ENCODE measurements at places on chromosomes 2 and 18.

- no peak for DNase-seq
Observed at GRCh38 chr18:37408676-37409265, 156.8 kb downstream of the CELF4 start.

DNA sequence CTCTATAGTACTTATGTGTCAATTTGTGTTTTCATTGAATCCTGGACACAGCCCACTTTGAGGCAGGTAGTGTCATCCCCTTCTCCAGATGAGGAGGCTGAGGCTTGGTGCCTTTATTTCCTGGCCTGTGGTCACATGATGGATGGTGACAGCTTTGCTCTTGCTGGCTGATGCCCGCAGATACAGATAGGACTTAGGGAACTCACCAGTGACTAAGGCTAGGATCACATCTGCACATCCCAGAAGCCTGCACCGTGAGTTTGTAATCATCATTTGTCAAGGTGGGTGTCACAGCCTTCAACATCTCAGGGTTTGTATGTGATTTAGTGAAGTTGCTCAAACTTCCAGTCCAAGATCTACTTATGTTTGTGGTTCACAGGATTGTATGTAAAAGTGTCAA is 295.1 kb upstream of the RAB12 start:
- DNase-seq: no peak

GRCh38 chr2:233999182-233999581 is 51.3 kb upstream of the SPP2 start:
- DNase-seq: no peak

- no peak for DNase-seq
Observed at GRCh38 chr2:23452372-23452771, 67.4 kb downstream of the KLHL29 start.

DNA sequence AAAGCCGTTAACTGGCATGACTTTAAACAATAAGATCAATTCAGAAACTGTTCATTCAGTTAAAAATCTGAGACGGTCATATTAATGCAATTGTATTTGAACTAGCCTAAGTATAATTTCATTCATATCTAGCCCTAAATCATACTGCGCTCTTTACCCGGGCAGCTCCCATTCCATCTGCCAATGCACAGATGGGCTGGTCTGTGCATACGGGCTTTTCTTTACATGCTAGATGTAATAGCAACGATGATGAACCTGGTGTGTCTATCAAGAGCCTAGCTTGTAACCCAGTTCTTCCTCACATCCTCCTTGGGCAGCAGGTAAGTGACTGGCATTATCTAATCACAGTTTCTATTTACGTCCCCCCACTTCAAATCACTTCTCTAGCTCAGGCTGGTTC is 631.5 kb upstream of the KLHL29 start:
- no peak for DNase-seq

GRCh38 chr2:136653861-136654260 is 111.5 kb upstream of the THSD7B start:
- DNase-seq: no peak

- DNase-seq: peak; percentile 85
Observed at GRCh38 chr18:13136904-13137669, 81.5 kb upstream of the LDLRAD4 start.

GRCh38 chr2:215432759-215433594 is 2.9 kb downstream of the FN1 start:
- no peak for DNase-seq

- DNase-seq: no peak
Observed at GRCh38 chr18:56475250-56475649, 163.1 kb downstream of the TXNL1 start.

DNA sequence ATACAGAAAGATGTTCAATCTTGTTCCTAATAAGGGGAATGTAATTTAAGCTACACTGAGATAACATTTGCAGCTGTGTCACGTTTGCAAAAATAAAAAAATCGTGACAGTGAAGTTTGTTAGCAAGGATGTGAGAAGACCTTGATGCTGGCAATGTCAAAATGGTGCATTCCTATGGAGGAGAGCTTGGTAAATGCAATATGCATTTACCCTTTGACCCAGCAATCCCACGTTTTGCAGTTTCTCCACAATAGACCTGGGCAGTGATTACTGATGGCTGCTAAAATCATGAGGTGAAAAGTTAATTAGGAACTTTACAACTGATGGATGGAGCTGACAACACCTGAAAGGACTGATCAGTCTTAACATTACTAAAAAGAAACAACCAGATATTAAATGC is 43.1 kb downstream of the ZC3H6 start:
- no peak for DNase-seq

- DNase-seq: no peak
Observed at GRCh38 chr2:16952368-16952767, 286.7 kb upstream of the CYRIA start.

- DNase-seq: no peak
Observed at GRCh38 chr2:227653419-227653818, 13.2 kb upstream of the SCYGR5 start.

- no peak for DNase-seq
Observed at GRCh38 chr2:216987252-216987821, 127.5 kb upstream of the TNP1 start.

DNA sequence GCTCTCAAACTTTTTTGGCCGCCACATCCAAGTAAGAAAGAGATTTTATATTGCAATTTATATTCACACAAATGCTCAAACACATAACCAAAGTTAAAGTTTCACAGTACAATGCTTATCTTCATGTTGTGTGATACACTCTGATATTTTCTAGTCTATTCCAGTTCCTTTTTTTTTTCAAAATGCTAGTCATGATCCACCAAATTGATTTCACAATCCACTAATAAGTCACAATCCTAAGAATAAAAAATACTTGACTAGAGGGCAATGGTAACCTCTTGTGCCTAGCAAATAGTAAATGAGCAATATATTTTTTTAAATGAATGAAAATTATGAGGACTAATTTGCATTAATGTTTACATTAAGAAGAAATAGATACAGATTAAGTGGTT is 5.8 kb upstream of the PTPN4 start:
- DNase-seq: no peak

GRCh38 chr2:25632396-25632795 is 41.0 kb downstream of the DTNB start:
- no peak for DNase-seq

DNA sequence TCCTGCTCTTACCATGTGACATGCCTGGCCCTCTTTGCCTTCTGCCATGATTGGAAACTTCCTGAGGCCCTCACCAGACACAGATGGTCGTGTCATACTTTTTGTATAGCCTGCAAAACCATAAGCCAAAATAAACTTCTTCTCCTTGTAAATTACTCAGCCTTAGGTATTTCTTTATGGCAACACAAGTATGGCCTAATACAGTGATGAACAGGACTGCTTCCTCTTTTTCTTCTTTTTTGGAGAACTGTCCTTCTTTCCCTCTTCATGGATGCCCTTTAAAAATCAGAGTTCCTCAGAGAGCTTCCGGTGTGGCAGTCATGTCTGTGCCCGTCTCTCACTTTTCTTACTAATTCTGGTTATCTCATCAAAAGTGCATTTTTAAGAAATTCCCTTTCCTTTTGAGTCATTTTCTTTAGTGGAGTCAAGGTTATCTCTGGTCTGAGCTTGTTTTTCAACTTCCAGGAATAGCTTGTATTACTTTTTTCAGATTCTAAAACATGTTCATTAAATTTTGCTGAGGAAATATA is 9.2 kb upstream of the IL1A start:
- no peak for DNase-seq

GRCh38 chr18:48994044-48994651 is 43.4 kb upstream of the SMAD7 start:
- DNase-seq: no peak

DNA sequence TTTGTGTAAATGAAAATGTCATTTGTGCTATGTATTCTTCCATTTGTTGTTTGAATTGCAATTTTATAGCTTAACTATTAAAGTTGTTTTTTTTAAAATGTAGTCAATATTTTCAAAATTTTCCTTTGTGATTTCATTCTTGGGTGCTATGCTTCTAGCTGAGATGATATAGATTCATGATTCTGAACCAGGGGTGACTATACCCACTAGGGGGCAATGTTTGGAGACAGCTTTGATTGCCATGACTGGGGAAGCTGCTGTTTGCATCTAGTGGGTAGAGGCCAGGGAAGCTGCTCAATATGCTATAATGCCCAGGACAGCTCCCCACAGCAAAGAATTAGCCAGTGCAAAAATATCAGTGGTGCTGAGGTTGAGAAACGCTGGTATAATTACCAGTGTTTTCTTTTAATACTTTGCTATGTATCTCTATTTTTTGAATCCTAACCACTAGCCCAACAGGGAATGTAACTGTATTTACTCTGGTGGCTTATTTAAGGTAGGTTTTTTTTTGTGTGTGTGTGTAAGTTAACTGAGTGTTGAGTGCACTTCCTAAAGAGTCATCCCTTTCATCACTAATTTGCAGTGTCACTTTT is 99.7 kb downstream of the MEP1B start:
- DNase-seq: no peak

DNA sequence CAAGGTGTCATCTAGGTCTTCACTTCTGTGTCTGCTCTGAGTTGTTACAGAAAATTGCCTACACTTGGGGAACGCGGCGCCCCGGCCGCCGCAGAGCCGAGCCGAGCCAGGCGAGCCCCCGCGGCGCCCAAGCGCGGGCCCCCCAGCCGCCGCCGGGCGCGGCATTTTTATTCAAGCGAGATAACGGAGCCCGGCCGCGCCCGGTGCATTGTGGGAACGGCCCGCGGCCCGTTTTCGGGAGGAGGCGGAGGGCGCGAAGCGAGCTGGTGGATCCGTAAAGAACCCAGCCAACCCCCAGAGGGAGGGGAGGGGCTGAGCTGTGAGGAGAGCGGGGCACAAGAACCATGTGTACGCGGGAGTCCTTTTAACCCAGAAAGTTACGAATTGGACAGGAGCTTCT is 191.8 kb downstream of the FTCDNL1 start:
- peak; percentile 20 for DNase-seq

DNA sequence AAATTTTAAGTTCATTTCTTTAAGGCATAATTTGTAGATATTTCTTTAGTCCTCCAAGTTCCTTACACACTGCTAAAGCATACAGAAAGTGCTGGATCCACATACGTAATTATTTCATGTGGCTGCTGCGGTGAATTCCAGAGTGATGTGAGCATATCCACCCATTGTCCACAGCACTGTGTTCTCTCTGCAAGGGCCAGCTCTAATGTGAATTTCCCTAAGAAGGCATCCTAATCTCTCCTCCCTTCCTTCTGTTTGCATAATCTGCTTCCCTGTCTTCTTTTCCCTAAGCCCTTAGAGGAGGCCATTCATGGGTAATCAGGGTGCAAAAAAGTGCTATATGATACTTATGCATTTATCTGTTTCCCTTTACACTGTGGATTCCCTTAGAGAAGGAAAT is 57.2 kb downstream of the COBLL1 start:
- DNase-seq: no peak

DNA sequence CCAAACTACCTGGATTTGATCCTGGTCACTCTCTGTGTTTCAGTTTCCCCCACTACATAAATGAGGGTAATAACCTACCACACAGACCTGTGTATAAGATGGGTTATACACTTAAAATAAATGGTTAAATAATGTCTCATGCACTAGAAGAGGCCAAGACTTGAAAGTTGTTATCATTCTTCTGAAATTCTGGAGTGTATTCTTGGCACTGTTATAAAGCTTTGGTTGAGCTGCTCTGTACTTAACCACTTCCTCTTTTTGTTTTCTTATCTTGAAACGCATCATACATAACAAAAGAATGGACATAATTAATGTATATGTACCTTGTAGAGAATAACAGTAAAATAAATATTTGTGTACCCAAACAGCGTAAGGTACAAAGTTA is 281.0 kb downstream of the AFF3 start:
- no peak for DNase-seq

GRCh38 chr2:211141646-211142045 is 585.2 kb downstream of the CPS1 start:
- no peak for DNase-seq

- DNase-seq: no peak
Observed at GRCh38 chr2:26917135-26917836, 53.2 kb upstream of the MAPRE3 start.

DNA sequence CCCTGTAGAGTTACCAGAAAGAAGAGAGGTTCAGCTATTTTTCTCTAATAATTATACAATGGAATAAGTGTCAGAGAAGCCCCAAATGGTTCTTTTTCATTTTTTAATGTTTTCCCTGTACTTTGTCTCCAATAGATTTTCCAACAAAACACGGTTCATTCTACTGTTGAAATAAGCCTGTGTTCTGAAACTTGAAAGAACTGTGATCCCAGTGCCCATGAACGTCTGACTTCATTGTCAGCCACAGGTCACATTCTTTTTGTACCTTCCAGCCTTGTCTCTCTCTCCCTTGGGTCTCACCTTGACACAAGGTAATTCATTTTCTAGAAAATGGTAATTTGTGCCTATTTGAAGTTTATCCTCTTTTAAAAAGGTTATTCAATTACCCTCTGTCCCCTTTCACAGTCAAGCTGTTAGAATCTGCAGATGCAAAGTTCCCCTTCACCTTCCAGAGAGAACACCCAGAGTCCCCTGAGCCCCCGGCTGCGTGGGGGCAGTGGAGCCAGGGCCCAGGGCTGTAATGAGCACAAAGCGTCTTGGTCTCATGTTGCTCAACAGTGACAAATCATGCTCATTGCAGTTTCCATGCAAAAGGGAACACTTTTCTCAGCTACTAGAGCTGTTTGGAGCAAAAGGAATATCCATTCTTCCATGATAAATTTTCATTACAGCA is 115.2 kb downstream of the SPHKAP start:
- DNase-seq: no peak

DNA sequence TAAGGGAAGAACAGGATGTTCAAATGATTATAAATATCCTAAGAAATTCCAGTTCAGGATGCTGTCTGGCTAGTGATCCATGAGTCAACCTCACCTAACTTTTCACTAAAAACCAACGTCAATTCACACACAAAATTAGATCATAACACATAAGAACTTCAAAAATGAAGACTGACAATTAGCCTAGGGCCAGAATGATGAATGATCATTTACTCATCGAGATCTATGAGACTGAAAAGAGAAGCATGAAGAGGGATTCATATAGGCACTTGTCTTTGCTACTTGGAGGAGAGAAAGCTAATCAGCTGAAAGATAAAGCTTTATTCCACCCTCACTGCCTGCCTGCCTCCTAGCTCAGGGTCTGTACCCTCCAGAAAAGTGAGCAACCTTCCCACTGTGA is 29.8 kb downstream of the ADD2 start:
- DNase-seq: no peak

GRCh38 chr2:201406077-201406662 is 45.1 kb downstream of the TRAK2 start:
- no peak for DNase-seq

- no peak for DNase-seq
Observed at GRCh38 chr2:141498561-141498960, 632.3 kb downstream of the LRP1B start.

DNA sequence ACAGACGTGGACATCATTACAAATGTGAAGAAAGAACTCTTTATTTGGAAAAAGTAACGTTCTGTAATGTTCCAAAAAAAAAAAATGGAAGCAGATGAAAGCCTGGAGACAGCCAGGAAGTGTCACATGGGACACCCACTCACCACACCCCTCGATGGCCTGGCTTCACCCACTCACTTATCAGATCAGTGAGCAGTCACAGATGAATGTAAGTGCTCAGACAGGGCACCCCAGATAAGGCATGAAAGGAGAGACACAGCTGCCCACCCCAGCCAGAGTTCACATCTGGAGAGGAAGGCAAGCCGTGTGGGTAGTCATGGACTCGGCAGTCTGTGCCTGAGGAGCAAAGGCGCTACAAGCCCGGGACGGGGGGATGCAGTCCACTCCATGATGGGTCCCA is 105.2 kb downstream of the SEPTIN10 start:
- DNase-seq: no peak
